Germinal center (tissue), 1 donor: ENCODE measurements at places on chromosomes 7 and 10.

DNA sequence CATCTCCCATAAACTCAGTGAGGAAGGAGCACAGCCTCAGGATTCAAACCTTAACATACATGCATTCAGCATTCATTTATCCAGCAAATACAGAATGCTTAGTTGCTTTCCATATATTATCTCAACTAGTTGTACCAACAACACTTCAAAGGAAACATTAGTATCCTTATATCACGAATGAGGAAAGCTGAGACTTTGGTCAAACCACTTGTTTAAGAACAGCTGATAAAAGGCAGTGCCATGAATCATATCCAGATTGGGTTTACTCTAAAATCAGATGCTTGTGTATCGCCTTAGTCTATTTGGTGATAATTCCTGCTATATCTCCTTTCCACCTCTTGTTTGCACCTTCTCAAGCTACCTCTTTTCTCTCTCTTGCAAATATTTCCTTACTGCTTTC, 1.9 kb upstream of the CPED1 start:
- no peak for DNase-seq

GRCh38 chr7:1466524-1467271, 7.4 kb upstream of the MICALL2 start:
- DNase-seq: no peak

GRCh38 chr7:2892549-2892948, 48.4 kb upstream of the GNA12 start:
- no peak for DNase-seq

GRCh38 chr7:28703037-28703765, 254.9 kb downstream of the TRIL start:
- DNase-seq: no peak

GRCh38 chr7:2708041-2708440, 20.0 kb downstream of the AMZ1 start:
- no peak for DNase-seq

DNA sequence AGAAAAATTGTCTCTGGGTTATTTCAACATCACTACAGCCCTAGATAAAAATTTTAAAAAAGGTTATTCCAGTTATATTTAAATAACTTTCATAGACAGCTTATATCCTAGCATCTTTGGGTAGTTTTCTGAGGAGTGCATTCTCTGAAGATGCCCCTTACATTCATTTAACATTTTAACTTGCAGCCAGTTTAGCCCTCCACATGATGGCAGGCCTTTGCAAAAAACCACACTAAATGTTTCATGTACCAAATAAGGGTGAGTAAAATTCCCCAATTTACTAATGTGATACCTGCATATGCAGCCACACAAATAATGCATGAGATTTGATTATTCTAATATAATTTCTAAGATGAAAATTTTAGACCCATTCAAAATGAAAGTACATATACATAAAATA, 108.4 kb upstream of the ZWINT start:
- DNase-seq: no peak

- no peak for DNase-seq
These were observed 70.2 kb upstream of the ITGA8 start for GRCh38 chr10:15789793-15790525.

DNA sequence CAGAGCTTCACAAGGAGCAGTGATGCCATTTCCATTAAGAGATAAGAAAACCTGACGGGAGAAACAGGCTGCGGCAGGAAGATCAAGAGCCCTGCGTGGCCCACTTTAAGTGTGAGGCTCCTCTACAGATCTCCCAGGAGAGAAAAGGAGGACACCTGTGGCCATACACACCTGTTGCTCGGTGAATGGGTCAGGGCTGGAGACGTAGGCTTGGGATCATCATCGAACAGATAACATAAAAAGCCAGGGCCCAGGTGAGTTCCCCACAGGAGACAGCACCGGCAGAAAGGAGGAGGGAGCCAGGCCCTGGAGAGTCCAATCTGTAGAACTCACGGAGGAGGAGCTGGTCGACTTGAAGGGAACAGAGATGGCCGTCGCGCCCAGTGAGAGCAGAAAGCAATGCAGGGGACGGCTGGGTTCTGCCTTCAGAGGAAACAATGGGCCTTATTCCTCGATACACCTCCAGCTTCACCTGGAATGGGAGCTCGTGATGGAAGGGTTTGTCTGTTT, 556.8 kb downstream of the DNAJB6 start:
- DNase-seq: no peak

GRCh38 chr10:124701435-124701834, 42.7 kb downstream of the FAM53B start:
- no peak for DNase-seq

DNA sequence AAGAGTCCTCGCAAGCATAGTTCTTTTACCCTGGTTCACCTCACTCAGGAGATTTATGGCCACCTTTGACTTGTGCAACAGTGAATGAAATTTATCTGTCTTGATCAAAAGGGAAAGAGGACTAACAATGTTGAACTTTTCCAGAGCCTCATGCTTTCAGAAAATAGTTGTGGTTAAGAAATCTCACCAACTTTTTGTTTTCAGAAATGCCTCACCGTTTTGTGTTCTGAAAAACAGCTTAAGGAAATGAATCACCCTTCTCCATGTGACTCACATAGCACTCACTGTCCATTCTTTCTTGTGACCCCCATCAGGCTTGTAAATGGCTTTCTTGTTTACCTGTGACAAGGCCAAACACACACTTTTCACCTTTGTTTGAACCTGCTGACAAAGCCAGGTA, 148.6 kb upstream of the FAM3C start:
- DNase-seq: no peak

DNA sequence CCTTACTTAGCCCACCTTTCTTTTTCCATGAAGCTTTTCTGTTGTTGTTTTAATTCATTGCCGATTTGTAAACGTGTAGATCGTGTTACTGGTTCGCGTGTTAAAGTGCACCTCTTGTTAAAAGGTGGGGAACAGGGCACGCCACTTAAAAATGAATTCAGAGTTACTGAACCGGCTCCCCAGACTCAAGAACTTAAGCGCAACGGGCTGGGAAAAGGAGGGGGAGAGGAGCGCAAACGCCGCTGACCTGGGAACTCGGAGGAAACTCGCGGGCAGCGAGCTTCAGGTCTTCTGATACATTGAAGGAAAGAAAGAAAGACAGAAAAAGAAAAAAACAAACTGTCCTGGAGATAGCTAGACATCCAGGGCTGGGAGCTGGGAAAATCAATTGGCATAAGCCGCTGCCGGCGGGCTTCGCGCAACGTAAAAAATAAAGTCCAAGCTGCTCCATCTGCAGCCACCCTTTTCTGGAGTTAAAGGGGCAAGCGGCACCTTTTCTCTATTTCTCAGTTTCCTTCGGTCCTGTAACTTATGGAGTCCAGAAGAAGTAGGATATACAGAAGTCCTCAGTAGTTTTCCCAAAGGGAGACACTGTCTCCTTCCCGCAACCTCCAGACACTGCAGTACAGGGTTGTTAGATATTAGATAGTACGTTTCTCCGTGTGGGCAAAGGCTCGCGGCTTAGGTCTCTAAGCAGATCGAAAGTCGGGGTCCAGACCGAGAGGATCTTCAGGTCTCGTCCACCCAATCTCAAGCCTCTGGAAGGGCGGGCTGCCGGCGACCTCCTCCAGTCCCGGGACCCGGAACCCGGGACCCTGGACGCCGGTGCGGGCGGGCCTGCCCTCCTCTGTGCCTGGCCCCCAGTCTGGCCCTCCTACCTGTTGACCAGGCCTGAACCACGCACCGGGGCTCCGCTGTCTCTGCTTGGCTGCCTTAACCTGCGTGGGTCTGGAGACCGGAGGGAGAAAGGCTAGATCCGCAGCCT, 1.8 kb upstream of the DLX6 start:
- no peak for DNase-seq

DNA sequence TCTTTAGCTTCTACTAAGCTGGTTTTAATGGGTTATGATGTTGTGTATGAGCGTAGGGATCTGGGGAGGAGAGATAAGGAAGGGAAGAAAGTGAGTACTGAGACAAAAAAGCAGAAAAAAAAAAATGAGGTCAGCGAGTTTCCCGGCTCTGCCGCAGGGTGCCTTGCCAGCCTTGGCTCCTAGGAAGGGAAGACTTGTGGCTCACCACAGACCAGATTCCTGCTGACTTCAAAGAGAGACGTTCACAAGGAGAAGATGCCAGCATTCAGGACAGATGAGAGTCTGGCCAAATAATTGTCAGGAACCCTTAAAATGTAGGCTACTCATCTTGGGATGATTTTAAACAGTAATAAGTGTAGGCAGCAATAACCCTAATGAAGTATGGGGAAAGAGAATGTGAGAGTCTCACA, 11.4 kb upstream of the FAS start:
- no peak for DNase-seq

- DNase-seq: no peak
These were observed 123.3 kb downstream of the AOAH start for GRCh38 chr7:36600869-36601530.

GRCh38 chr7:121205777-121206176, 123.0 kb upstream of the WNT16 start:
- DNase-seq: no peak

GRCh38 chr7:138076196-138076595, at the start of gene AKR1D1:
Gene AKR1D1, plus strand, starts transcription at chr7:138076459. Its CDS starts 60 bp downstream, at chr7:138076519.
- DNase-seq: no peak

- no peak for DNase-seq
These were observed 170.1 kb downstream of the CUX1 start for GRCh38 chr7:101987494-101987893.

- no peak for DNase-seq
These were observed 312.5 kb upstream of the SEMA3C start for GRCh38 chr7:81231301-81231838.

DNA sequence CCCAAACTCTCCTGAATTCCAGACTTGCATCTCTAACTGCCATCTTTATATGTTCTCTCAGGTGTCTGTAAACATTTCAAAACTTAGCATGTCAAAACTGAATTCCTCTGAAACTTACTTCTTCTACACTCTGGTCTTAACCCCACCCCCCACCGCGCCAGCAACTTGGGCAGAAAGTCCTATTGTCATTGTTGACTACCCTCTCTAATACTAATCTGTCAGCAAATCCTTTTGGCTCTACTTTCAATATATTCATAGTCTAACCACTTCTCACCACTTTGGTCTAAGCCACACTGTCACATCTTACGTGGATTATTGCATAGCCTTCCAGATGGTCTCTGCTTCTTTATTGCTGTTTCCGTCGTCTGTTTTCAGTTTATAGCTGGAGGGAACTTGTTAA, 86.6 kb downstream of the AHCYL2 start:
- no peak for DNase-seq

GRCh38 chr10:104220522-104220921, 11.6 kb downstream of the CFAP43 start:
- no peak for DNase-seq

GRCh38 chr10:117554241-117554814, 11.8 kb downstream of the EMX2 start:
- no peak for DNase-seq
